ENCODE measurements at places on chromosomes 7 and 10.

GRCh38 chr7:45978731-45979211, 57.7 kb upstream of the IGFBP3 start:
- DNase-seq: no peak

- DNase-seq: peak; percentile 50
These were observed 9.9 kb upstream of the SPAG6 start for GRCh38 chr10:22335173-22335933.

DNA sequence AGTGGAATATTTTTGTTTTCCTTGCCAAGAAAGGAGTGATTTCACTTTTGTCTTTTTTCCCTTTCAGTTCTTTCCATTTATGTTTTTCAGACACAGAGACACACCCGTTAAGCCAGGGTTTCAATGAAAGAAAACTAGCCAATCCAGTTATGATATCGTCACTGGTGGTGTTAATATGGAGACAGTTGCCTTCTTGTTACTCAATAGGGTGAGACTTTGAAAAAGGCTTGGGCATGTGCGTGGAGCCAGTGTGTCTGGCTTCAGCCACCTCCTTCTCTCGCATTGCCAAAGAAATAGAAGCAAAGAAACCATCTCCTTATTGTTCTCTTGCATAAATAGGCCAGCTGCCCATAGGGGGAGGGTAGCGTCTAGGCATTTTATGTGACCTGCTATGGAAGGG, 84.1 kb upstream of the DLX6 start:
- no peak for DNase-seq

DNA sequence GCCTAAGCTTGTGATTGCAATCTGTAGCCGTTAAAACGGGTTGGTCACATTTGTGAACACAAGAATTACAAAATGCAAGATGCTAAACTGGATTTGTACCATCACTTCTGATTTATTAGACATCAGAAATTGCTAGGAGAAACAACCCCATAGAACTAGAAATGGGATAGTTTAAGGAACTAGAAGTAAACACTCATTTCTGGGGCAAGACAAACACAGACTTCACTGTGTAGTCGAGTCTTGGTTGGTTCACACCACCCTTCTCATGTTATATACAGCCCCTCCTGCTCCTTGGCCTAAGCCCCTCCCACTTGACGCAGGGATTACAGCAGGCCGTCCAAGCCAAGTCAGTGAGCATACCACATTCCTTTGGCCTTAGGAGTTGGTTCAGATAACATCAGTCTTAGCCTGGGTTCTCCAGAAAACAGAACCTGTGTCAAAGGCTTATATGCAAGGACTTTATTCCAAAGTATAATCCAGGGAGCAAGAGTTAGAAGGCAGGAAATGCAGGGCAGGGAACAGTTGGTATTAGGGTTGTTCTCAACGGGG, 2.0 kb upstream of the NRAP start:
- no peak for DNase-seq

GRCh38 chr10:24762161-24762924, 38.7 kb upstream of the ARHGAP21 start:
- DNase-seq: no peak

DNA sequence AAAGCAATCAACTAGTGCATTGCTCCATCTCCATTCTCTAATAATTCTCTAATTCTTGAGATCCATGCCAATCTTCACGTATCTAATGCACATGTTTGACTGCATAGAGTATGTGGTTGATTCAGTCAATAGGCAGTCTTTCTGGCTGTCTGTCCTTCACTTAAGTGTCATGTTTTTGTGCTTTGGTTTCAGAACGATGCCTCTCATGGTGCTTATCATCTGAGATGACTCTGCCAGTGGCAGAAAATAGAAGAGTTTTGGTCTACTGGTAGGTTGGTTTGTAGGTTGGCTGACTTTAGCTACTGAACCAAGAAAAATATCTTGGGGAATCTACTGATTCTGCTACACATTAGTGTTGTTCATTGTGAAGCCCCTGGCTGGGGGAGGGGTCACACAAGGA, 364.2 kb downstream of the SFMBT2 start:
- no peak for DNase-seq

GRCh38 chr7:2807845-2808772, 36.0 kb downstream of the GNA12 start:
- no peak for DNase-seq

DNA sequence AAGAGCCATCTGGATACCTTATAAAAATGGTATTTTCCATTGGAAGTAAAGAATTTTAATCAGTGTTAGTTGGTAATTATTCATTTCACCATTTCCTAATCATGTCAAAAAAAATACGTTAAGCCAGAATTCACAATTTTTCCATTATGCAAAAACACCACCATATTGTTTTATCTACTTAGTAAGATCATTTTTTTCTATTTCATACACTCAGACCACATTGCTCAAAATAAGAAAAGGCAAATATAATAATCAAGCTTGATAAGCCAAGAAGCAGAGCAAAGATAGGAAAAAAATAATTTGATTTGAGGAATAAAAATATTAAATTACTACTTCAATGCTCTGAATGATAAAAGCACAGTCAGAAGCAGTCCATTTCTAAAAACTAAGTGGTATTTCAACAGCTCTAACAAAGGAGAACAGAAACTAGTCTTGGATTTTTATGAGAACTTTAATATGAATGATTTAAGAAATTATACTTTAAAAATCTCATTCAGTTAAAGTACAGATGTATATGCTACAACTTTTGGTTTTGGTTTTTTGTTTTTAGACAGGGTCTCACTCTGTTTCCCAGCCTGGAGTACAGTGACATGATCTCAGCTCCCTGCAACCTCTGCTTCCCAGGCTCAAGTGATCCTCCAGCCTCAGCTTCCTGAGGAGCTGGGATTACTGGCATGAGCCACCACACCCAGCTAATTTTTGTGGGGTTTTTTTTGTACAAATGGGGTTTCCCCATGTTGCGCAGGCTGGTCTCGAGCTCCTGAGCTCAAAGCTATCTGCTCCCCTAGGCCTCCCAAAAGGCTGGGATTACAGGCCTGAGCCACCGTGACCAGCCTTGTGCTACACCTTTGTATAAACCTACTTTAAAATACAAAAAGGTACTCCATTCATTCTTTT, 46.6 kb downstream of the LRRN3 start:
- no peak for DNase-seq

DNA sequence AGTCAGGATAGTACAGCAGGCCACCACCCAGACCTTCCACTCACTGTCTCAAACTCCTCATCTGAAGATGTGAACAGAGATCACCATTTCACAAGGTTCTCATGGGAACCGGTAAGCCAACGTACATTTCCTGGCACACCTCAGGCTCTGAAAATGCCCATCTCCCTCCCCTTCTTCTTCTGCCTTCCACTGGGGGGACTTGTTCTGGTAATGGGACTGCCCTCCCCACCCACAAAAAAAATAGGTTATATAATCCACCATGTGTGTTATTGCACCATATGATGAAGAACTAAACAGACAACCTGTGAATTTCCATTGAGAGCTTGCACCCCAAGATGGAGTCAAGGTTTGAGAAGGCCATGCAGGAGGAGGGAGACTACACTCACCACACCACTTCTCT, 42.1 kb upstream of the IKZF1 start:
- no peak for DNase-seq

DNA sequence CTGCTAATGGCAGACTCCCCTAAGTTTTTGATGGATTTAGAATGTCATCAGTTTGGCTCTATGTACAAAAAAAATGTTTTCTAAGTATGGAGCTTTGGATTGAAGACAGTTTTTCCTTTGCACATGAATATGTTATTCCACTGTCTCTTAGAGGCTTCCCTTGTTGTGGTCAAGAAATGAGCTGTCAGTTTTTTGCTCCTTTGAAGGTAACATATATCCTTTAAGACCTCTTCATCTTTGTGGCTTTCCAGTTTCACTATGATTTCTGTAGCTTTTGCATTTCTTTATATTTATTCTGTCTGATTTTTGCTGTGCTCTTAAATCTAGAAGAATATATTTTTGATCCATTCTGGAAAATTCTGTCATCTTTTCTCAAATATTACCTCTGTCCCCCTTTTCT, 15.8 kb upstream of the ODAD2 start:
- no peak for DNase-seq

DNA sequence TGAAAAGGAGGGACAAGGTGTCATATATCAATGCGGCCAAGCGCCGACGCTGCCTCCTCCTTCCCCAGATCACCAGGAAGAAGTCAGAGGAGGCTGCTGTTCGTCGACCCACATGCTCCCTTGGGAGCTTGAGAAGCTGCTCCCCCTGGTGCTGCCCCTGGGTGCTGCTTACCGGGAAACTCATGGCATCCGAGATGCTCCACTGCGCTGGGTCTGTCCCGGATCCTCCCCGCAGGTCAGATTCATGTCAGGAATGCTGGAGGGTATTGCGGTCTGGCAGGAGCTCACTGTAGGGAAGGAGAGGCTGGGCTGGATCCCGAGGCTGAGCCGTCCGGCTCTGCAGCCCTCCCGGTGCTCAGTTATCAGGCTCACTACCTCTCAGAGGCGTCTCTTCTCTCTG, 123.7 kb upstream of the FAM20C start:
- no peak for DNase-seq

- no peak for DNase-seq
These were observed 245.2 kb downstream of the TNS3 start for GRCh38 chr7:47336472-47337425.

DNA sequence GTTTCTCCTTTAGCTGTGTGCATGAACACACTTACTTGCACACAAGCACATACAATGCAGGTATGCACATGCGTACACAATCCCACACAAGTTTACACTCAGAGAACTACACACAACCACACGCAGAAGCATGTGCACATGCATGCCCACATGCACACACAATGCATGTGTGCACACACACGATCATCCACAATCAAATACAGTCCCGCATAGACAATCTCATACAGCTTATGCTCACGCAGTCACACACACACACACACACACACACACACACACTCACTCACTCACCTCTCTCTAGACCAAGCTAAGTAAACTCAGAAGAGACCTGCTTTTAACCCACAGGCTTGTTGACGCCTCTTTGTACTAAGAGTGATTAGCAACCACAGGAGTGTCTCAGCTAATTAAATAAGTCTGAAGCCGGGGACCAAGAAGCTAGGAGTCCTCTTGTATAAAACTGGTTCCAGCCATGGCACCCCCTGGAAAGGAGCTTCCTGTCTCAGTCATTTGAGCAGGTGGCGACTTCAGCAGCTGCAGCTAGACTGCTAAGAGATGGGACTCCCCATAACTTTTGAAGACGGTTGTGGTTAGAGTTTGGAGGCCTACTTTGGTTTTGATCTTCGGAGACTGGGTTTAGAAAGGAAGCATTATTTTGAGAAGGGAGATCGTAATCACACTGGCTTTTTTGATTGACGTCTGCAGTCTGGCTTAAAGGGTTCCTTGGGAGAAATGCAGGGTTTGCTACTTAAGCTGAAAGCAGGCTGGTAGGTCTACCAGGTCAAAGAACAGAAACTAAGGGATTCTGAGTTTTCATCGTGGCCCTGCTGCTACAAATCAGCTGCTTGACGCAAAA, 82.3 kb upstream of the ADRB1 start:
- DNase-seq: peak; percentile 25

DNA sequence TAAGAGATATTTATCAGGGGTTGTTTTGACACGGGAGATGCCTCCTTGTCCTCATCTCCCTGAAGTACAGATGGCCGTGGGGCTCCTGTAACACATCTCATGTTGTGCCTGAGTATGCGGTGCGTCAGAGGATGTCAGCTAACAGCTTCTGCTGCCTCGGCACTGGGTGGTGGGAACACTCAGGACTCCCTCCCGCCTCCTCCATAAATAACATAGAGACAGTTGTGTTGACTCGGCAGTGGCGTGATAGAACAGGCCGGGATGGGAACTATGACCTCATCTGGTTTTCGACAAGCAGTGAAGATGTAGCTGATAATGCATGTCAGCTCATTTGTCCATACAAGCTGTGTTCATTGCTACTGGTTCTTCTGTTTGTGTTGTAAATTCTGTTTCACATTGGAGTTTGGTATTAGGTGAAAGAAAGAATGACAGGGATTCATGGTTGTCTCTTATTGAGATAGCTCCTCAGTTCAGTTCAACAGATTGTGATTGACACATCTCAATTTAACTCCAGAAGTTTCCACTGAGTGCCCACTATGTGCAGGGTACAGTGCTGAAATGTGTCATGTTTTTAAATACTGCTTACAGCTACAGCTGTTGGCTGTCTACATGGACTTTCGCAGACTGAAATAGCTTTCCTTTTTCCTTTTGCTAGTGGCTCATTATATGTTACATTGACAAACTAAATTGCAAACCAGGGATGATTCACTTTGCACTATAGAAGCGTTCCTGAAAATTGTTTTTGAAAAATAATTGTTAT, 87.4 kb downstream of the CHN2 start:
- DNase-seq: no peak

GRCh38 chr10:84548869-84549268, 220.5 kb downstream of the CCSER2 start:
- no peak for DNase-seq

DNA sequence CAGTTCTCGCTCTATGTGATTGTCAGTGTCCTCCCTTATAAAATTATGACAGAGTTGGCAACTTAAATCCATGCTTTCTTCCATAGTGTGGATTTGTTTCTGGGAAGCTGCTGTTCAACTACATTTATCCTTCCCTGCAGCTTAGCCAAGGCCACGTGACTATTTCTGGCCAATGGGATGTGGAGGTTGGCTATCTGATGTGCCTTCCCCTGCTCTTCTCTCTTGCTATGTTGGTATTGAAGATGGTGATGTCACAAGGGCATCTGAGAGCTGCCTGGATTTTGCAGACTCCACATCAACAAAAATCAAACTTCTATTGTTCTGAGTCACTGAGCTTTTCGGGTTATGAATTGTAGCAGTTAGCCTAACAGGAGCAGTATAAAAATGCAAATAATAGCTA, 164.9 kb upstream of the RHOBTB1 start:
- DNase-seq: no peak

DNA sequence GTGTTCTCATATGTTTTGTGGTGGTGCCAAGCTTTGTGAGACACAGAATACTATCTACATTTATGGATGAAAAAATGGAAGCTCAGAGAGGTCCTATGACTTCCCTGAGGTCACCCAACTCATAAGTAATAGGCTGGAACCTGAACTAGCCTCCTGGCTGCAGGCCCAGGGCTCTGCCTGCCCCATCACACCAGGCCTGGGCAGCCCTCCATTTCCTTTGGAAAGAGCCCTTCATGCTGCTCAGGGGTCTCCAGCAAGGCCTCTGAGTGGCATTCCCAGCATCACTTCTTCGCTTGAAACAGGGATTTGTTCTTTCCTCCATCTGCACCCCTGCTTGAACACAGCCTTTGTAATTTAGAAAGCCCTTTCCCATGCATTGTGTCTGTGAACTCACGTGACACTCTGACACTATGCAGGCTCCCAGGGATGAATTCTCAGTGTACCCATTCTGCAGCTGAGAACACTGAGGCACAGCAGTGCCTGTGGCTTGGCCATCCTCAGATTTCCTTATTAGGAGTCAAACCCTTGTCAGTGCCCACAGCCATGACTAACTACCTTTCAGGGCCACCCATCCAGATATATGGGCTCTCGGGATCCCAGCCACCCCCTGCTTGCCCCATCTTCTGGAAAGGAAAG, 127.8 kb upstream of the PPIF start:
- DNase-seq: no peak

GRCh38 chr7:35420656-35421055, 166.8 kb upstream of the TBX20 start:
- DNase-seq: no peak

All from stimulated activated CD8-positive, alpha-beta memory T cell treated with anti-CD3 and anti-CD28 coated beads, Interleukin-7, amount 100 ng/mL, for 4 hours (primary cell).